ENCODE measurements at places on chromosomes 12 and 14.
A peak's percentile ranks its signal among the peaks of the same experiment; 100 is the strongest.

- no peak for DNase-seq
Observed at GRCh38 chr12:6552140-6552551, 3.7 kb downstream of the IFFO1 start.

- DNase-seq = no peak
Observed at GRCh38 chr14:63543826-63544406, 739 bp upstream of the PPP2R5E start.

DNA sequence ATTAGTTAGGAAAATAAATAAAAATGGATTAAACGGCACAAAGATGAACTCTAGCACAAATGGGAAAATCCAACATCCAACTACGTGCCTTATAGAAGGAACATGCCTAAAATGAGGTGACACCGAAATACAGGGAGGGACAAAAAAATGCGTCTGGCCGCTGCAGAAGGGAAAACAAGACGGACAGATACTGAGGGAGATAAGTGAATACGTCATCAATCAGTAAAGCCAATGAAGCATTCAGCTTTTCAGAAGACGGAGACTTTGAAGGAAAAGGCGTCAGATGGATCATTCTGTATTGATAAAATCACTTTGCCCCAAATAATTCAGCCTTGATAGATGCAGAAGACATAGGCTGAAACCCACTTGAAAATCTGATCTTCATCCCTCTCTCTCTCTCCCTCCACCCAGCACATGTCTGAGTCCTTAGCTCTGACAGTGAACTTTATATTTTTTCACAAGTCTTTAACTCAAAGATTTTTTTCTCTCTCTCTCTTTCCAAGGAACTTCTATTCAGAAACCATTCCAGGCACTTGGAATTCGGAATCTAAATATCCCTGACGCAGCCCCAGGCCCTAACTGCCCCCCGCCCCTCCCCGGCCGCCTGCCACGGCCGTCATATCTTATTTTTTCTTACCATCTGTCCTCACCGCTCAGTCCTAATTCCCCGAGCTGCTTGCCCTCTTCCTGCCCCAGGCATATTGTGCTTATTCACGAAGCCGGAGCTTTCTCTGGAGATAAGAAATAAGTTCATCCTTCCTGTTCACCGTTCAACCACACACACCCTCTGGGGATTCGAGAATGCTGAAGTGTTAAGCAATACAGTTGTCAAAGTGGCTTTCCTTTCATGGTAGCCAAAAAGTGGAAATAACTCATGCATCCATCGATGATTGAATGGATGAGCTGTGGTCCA lies 35.5 kb upstream of the RFLNA start:
- no peak for DNase-seq

GRCh38 chr12:94269316-94269999 lies 121.1 kb downstream of the PLXNC1 start:
- no peak for DNase-seq

- DNase-seq = no peak
Observed at GRCh38 chr12:15013634-15014179, 40.9 kb downstream of the PDE6H start.

GRCh38 chr14:71665781-71666180 lies 266.4 kb upstream of the RGS6 start:
- DNase-seq = no peak

GRCh38 chr14:60817113-60817512 lies 82.6 kb downstream of the MNAT1 start:
- DNase-seq = no peak

DNA sequence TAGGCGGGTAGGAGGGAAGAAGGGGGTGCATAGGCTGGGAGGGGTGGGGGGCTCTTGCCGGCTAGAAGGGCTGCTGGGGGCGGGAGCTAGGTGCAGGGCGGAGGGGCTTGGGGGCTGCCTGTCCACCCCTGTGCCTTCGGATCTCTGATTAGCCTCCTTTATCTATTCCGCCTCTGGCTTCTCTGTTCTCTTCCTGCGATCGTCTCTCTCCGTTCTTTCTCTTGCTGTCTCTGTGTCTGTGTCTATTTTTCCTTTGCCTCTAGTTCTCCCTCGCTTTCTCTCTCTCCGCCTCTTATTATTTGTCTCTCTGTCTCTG lies 166.7 kb upstream of the LHX5 start:
- DNase-seq = no peak

DNA sequence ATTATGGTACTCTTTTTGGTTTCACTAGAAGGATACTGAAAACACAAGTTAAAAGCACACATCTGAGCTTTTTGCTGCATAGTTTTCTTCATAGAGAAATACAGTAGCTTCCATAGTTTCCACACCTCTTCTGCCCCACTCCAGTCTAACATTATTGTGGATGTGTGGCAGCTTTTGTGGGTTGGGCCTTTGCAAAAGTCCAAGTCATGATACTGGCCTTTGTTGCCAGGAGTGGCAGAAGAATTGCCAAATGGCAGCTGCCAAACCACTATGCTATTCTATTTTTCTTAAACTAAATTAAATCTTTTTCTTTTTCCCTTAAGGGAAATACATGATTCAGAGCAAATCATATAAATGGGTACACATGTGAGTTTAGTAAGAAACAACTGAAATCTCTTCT lies 114.8 kb downstream of the PLEKHA5 start:
- no peak for DNase-seq

GRCh38 chr12:97548931-97549330 lies 86.3 kb downstream of the RMST start:
- DNase-seq = no peak

- no peak for DNase-seq
Observed at GRCh38 chr12:3552726-3553045, 61.7 kb downstream of the PRMT8 start.

DNA sequence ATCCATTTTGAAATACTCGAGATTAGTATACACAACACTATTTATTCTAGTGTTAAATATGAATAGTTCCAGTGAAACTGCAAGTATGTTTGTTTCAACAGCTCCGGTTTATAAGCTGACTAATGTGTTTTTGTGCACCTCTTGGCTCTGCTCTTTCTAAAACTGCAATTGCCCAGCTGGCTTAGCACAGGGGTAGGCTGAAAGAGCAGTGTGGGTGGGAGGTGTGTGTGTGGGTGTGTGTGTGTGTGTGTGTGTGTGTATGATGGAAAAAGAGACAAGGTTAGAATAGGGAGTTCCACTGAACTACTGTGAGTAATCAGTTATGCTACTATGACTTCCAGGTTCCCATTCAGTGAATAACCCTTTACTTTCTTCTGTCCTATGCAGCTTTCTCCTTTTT lies 37.8 kb upstream of the DDHD1 start:
- peak; percentile 54 for DNase-seq

- DNase-seq = no peak
Observed at GRCh38 chr14:84237881-84238280, 1292.1 kb upstream of the FLRT2 start.

DNA sequence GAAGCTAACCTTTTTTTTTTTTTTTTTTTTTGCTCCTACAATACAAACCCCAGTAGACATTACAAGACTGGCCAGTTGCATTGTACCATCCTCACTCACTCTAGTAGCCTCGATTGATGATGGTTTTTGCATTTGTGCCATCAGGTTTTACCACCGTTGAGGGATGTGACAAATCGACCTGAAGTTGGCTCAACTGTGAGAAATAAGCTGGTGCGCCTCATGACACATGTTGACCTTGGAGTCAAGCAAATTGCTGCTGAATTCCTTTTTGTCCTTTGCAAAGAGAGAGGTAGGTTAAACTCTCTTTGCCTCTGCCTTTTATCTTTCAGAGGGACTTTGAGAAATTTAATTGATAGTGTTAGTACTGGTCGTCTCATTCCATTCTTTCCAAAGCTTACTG lies 76.8 kb downstream of the RIC8B start:
- DNase-seq = no peak

- DNase-seq = peak; percentile 41
Observed at GRCh38 chr14:81219759-81220579, 790 bp downstream of the GTF2A1 start.

DNA sequence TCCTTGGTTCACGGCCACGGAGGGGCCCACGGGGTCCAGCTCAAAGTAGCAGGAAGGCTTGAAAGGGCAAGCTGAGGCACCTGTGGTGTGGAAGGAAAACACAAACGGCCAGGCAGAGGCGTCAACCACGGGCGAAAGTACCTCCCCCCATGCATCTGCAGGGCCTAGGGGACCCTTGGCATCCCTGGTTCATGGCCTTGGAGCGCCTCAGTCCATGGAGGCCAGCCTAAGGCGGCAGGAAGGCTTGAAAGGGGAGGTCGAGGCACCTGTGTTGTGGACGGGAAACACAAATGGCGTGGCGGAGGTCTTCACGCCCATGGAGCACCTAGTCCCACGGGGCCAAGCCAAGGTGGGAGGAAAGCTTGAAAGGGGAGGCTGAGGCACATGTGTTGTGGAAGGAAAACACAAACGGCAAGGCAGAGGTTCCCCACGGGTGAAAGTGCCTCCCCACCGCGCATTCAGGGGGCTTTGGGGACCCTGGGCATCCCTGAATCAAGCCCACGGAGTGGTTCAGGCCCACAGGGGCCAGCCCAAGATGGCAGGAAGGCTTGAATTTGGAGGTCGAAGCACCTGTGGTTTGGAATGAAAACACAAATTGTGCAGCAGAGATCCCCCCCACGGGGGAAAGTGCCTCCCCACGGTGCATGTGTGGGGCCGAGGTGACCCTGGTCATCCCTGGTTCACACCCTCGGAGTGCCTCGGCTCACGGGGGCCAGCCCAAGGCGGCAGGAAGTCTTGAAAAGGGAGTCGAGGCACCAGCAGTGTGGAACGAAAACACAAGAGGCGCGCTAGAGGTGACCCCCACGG lies 380.8 kb downstream of the ALG10 start:
- peak; percentile 3 for DNase-seq

GRCh38 chr14:91706996-91707395 lies 24.9 kb downstream of the CATSPERB start:
- DNase-seq = no peak

- DNase-seq = no peak
Observed at GRCh38 chr14:94945615-94946014, 175.7 kb upstream of the GSC start.

DNA sequence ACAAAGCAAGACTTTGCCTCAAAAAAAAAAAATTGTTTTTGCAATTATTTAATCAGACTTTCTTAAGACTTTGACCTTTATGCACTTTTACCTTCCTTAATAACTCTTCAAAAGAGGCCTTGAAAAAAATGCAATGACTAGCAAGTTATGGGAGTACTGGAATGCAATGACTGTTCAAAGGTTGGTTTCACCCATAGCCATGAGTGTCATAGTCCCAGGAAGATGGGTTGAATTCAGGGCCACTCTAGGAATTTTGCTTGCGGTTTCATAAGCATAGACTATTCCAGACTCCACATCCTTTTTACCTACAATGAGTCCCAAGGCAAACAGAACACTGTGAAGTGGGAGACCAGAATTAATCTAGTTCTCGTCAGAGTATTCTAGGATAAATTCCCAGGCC lies 29.4 kb upstream of the DENND5B start:
- no peak for DNase-seq

Data from GM13976 (cell line).